Esophagus squamous epithelium (tissue), 5 donors: ENCODE measurements at places on chromosomes 6 and 20.

GRCh38 chr20:34452281-34452982 is 63.8 kb upstream of the DYNLRB1 start:
- no peak for DNase-seq

GRCh38 chr6:80226151-80226550 is 119.7 kb downstream of the BCKDHB start:
- DNase-seq = no peak

- no peak for DNase-seq
These were observed 2.2 kb downstream of the NOL4L start for GRCh38 chr20:32582659-32583580.

DNA sequence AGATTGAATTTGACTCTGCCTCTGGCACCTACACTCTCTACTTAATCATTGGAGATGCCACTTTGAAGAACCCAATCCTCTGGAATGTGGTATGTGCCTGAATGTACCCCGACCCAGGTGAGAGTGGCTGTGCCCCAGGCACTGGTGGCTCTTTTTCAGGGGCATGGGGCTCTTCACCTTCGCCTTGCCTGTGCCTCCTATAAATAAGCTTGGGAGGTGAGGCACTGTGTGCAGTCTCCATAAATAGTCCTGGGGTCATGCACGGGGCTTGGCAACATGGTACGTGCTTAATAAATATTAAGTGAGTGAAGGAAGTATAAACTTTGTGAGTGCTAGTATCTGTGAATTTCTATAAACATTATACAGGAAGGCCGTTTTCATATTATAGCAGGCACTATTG is 33.0 kb downstream of the GHRH start:
- DNase-seq = no peak

GRCh38 chr6:142820338-142821051 is 124.5 kb downstream of the HIVEP2 start:
- DNase-seq = no peak

DNA sequence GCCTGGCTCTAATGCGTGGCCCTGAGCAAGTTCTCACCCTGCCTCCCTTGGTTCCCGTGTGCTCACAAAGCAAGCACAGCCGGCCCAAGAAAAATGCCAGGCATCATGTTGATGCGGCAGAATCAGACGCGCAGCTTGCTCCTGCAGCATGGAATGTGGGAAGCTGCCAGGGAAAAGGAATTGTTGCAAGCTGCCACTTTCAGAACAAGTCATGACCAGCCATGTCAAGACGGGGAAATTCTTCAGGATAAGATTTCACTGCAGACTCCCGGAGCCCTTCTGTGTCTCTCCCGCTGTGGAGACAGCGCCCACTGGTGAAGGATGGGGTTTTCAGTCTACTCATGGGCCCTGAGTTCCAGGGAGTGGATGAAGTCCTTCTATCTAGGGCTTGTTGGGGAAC is 4.6 kb downstream of the DACT2 start:
- no peak for DNase-seq

DNA sequence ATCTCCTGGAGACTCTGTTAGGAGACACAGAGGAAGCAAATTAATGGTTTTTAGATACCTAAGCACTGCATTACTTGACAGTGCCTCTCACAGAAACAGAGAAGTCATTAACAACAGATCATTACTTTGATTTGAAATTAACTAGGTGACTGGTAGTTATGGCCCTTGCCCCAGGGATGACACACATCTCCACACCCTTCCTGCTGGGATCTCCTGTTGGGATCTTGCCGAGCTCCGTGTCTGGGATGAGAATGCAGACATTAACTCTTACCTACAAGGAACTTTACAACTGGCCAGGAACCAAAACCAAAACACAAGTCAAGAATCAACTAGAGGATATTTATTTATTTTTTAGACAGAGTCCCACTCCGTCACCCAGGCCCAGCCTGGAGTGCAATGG is 2.2 kb upstream of the PRELID3B start:
- DNase-seq = no peak

DNA sequence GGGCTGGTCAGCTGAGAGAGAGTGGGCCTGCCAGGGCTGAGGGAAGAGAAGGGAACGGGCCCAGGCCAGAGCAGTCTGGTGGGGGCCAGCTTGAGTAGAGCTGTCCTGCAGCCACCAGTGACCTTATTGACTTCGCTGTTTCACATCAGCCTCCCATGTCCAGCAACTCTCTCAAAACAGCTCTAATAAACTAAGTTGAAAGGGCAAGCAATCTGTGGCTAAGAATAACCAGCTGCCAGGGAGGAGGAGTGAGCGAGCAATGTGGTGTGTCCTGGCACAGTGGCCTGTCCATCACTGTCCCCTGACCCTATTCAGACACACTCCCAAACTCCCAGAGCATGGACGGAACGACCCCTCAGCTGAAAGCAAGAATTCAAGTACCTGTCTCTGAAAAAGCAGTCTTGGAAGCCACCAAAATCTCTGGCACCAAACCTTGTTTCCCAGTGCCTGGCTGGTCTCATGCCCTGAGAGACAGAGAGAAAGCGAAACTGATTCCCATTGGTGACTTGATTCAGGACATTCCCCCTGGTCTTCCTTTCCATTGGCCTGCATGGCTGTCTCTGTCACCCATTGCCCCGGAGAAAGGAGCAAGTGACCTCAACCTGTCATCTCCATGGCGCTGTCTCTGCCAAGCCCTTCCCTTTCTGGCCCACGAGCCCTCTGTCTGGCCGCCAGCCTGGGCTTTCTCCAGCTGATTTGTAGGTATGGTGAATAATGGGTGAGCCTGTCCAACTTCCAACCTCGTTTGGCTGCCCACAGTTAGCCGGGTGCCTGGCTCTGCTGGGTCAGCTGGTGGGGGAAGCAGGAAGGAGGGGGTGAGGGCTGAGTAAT is at the start of gene DDO:
Gene DDO (minus strand): TSS at position 490 of the 831 bp plus-strand sequence. CDS start 2,113 bp downstream, outside the sequence.
- no peak for DNase-seq

DNA sequence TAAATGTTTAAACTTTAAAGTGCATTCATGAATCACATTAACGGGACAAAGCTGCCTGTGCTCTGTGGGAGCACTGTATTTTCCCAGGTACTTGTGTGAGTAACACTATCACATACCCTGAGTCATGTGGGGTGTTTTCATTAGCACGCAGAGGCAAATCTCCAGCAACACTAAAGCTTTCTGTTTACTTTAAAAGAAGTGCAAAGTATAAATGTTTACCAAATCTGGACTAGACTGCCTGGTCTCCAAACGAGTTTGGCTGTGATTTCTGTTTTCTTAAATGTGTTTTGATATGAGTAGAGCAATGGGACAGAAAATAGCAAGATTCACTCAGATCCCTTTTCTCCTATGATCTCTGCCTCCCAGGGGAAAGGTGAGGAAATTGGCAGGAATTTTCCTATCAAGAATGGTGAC is 28.8 kb upstream of the RIPPLY2 start:
- DNase-seq = no peak

DNA sequence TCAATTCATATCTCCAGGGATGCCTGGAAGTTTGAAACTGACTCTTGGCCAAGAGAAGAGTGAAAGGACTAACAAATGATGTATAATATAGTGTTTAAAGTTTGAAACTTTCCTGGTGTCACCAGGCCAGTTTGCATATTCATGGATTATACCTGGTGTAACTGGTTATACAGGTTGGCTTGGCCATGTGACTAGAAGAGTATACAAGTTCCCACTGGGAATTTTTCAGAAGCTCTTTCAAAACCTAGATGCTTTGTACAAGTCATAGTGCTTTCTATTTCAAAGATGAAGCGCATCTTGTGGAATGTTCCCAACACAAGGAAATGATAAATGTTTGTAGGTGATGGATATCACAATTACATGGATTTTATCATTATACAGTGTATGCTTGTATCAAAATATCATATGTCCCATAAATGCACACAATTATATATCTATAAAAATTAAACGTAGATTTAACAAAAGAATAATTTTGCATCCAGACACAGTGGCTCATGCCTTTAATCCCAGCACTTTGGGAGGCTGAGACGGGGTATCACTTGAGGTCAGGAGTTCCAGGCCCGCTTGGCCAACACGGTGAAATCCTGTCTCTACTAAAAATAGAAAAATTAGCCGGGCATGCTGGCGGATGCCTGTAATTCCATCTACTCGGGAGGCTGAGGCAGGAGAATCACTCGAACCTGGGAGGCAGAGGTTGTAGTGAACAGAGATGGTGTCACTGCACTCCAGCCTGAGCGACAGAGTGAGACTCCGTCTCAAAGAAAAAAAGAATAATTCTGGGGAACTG is 1420.2 kb downstream of the GRIK2 start:
- no peak for DNase-seq

DNA sequence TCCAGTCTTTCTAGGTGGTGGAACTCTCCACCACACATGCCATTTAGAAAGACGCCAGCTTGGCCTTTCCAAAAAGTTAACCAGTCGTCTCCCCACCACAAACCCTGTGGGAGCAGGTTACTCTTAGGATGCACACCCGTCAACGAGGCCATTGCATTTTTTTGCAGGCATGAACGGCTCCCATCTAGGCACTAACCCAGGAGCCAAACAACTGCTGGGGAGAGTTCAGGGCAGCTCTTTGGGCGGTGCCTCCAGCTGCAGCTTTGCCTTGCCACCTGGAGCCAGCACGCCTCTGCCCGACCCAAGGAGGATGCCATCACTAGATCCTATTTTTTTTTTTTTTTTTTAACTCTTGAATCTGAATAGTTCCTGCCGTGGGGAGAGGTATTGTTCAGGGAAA is 39.9 kb downstream of the TBC1D7 start:
- DNase-seq = no peak

- no peak for DNase-seq
These were observed 84.5 kb downstream of the IYD start for GRCh38 chr6:150453357-150453756.
